ENCODE measurements at places on chromosomes 13 and 19.

- no peak for DNase-seq
These were observed 34.4 kb upstream of the OXGR1 start for GRCh38 chr13:97028441-97029299.

DNA sequence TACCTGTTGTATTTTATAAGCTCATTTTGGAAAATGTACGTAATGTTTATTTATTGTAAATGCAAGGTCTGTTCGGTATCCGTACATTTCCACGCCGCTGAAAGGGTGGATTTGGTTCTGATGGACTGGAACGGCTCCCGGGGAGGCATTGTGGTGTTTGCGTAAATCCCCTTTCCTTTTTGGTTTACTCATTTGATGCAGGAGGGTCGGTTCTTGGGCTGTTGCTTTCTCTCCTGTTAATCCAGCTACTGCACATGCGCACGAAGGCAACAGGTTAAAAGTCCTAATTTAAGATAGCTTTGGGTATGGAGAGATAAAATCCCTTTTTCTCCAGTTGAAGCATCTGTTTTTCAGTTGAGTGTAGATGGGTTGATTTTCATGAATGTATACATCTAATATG lies 224.4 kb downstream of the TM9SF2 start:
- DNase-seq, result no peak

DNA sequence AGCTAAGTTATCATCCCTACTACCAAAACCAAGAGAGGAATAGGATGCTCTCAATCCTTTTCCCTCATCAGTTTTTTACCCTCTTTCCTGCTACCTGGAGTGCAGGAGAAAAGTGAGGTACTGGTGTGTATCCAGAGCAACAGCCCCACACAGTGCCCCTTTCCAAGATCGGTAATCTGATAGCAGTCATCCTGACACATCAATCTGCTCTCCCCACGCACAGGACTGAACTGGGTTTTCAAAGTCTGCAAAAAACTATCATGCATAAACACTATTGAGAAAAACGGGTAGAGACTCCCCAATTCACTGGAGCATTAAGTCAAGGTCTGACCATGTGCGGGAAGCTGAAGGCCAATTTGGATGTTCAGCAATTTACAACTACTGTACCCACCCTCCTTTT lies 284.8 kb downstream of the RBM26 start:
- DNase-seq, result no peak

DNA sequence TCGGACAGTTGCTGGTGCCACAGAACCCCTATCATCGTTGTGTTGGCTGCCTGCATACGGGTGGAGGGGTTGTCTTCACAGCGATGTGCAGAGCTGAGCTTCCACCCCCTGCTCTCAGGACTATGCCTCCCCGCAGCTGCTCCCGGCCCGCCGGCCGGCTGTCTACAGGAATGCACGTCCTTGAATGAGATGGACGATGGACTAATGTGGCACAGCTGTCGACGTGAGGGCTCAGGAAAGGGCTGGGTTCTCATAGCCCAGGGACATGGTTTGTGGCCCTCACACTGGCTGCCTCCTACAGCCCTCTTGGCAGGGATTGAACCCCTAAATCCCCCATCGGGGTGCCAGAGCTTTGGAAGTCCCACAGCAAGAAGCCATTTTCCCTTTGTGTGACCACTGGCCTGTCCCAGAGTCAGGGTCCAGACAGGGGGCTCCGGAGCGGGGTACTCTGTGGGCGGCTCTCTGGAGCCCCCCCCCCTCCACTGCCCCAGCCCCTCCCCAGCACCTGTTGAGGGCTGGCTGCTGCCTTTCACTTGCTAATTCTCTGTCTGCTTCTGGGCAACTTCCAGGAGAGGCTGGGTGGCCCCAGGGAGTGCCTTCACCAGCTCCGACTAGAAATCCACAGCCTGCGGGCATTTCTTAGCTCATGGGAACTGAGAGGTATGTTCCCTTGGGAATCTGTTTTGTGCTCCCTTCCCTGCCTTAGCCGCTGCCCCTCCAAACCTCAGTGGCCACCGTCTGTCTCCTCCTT lies 40.2 kb downstream of the TSSK6 start:
- DNase-seq, result no peak

DNA sequence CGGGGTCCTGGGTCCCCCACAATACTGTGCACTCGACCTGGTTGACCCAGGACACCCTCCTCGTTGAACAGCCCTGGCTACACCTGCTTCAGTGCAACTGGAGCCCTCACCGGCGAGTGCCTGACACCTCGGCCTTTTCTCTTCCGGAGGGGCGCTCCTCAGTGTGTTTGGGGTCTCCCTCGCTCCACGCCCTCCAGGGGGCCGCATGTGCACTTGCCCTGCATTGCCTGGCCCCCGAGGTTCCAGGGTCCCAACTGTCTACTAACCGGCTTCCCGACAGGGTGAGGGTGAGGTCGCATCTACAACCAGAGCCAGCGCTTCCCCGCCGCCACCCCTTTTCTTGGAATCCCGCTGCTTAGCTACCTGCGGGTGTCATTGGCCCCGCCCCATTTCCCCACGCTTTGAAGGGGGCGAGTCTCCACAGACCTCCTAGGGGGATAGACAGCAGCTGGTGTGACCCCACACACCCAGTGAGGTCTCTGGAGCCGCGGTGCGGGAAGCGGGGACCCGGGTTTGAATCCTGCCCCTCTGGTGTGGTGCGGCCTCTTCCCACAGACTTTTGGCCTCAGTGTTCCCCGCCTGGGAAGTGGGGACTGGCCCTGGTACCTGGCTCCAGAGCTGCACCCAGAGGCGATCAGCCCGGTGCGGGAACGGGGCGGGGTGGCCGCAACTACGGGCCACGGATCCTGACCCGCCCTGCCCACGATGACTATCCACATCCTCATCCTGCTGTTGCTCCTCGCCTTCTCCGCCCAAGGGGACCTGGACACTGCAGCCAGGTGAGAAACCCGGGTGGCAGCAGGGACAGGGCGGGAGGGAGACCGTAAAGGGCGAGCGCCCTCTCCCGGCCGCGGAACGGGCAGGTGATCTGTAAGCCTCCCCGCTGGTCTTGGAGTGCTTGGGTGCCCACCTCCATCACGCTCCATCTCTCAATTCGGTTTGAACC lies at the start of gene ADM5:
ADM5 (plus strand) TSS at position 462 of the 946 bp plus-strand sequence; CDS start at position 706, 244 bp downstream.
- DNase-seq, result no peak

Measured in stimulated activated CD8-positive, alpha-beta memory T cell treated with anti-CD3 and anti-CD28 coated beads, Interleukin-4, amount 100 ng/mL, for 1 hour (primary cell).